ENCODE measurements at places on chromosomes 4 and X.
A peak's percentile ranks its signal among the peaks of the same experiment; 100 is the strongest.

- DNase-seq: no peak
- H3K36me3 ChIP-seq: no peaks in the 10 kb centered on the region
- no peaks in the 10 kb centered on the region for H3K27me3 ChIP-seq
- no peaks in the 10 kb centered on the region for H3K4me1 ChIP-seq
- H3K27ac ChIP-seq: no peak overlapping the region
Measured at GRCh38 chr4:26943391-26943790, 82.8 kb downstream of the STIM2 start.

DNA sequence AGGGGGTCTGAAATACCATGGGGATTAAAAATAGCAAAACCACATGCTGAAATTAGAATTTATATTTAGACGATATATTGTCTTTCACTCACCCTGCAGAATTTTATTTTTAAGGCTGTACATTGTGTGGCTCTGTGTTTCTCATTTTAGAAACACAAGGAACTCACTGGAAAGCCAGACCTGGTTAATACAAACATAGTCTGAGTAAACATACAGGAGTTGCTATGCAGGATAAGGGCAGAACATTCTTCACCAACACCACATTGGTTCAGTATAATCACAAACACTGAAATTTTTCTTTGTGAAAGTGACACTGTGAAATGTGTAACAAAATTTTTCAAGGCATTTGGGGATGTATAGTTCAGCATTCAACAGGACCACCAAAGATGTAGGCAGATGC lies 115.5 kb downstream of the ARX start:
- no peaks in the 10 kb centered on the region for H3K36me3 ChIP-seq
- no peaks in the 10 kb centered on the region for H3K27me3 ChIP-seq

DNA sequence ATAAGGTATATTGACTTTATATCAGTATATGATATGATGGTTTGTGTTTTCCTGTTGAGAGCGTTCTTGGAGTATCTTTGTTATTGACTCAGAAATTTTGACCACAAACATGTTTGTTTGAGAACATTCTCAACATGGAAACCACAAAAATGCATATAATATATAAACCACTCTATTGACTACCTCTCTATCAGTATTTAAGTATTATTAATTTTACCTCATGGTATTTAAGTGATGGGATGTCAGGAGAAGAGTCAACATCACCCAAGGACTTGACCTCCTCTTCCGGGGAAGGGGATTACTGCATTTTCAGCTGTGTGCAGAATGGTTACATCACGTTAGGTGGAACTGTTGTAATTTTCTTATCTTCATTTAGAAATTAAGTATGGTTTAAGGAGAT lies 54.3 kb upstream of the PUDP start:
- H3K36me3 ChIP-seq: no peaks in the 10 kb centered on the region
- no peaks in the 10 kb centered on the region for H3K27me3 ChIP-seq
- DNase-seq: no peak
- H3K4me3 ChIP-seq: no peak overlapping the region

DNA sequence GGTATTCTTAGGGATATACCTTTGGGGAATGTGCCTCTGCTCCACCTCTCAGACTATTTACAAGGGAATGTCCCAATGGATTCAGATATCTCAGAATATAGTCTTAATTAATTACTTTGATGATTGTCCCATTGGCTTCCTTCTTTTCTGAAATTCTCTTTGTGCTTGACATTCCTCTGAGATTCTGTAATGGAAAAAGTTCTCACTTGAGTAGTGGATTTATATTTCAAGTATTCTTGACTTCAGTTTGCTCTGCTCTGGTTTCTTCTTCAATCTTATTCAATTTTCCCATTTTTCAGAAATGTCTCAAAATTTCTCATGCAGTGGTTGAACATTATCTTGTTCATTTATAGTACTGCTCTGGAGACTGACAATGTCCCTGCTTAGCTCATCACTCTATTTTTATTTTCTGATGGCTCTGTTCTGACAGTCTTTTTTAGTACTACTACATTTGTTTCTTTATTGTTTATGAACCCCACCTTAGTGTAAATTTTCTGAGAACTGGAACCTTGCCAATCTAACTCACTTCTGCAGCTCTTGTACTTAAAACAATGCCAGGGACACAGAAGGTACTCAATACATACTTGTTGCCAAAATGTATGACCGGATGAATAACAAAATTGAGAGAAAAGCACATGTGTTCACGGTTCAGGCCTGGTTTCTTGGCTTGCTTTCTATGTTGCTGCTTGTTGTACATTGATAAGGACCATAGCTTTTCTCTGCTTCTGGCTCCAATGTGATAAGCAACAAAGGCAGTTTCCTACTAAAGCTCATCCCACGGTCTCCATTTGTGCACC lies 471.7 kb downstream of the GASK1B start:
- no peak for DNase-seq
- H3K36me3 ChIP-seq: no peaks in the 10 kb centered on the region
- no peaks in the 10 kb centered on the region for H3K27me3 ChIP-seq
- no peak overlapping the region for H3K27ac ChIP-seq
- H3K4me1 ChIP-seq: no peaks in the 10 kb centered on the region

GRCh38 chrX:83260288-83260687 lies 247.8 kb upstream of the POU3F4 start:
- DNase-seq: no peak
- no peak overlapping the region for H3K27ac ChIP-seq
- H3K4me3 ChIP-seq: no peak overlapping the region
- H3K4me1 ChIP-seq: no peaks in the 10 kb centered on the region
- H3K27me3 ChIP-seq: no peaks in the 10 kb centered on the region
- H3K36me3 ChIP-seq: no peaks in the 10 kb centered on the region

DNA sequence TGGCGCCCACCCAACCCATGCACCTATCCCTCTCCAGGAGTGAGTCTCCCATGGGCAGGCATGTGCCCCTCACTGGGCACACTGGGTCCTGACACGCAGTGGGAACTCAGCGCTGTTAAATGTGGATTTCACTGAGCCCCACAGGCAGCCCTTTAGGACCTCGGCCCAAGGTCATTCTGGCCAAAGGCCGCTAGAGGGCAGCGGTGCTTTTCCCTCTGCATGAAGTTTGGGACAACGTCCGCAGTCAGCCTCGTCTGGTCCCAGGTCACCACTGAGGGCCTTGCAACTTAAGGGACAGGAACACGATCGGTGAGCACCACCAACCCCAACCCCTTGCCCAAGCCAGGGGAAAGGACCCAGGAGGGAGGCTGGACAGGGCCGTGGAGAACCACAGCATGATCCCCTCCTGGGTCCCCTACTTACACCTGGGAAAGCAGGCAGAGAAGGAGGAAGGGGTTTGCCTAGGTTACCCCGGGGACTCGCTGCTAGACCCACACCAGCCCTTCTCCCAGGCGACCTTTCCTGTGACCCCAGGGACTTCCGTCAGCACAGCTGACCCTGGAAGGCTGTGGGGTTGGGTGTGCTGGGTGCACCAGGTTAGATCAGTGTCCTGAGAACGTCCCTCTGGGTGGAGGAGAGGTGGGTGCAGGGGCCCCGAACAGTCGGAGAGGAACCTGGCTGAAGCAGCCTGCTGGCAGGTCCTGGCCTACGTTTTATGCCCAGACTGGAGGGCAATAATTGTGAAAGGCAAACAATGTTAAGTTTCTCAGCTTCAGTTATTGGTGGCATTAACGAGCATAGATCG lies 24.0 kb downstream of the CYTL1 start:
- peak; percentile 72 for DNase-seq
- no peaks in the 10 kb centered on the region for H3K36me3 ChIP-seq
- H3K4me3 ChIP-seq: no peak overlapping the region
- no peaks in the 10 kb centered on the region for H3K4me1 ChIP-seq
- H3K27me3 ChIP-seq: no peaks in the 10 kb centered on the region

DNA sequence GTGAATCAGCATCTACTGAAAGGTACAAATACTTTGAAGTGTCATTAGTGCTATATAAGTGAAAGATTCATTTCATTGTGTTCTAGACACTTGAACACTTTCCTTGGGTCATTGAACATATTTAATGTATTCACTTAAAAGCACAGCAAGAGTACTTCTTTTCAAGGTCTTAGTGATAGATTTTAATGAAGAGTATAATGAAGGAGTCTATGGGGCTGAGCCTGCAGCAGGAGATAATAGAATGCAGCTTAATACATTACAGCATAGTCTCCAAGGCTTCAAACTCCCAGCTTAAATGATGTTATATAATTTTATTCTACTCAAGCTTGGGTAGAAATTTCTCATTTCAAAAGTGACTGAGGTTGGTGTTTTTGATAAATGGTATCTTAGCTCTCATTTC lies 66.1 kb upstream of the VEGFC start:
- no peak overlapping the region for H3K4me3 ChIP-seq
- no peaks in the 10 kb centered on the region for H3K4me1 ChIP-seq
- H3K36me3 ChIP-seq: no peaks in the 10 kb centered on the region
- H3K27me3 ChIP-seq: no peaks in the 10 kb centered on the region
- DNase-seq: no peak
- H3K27ac ChIP-seq: no peak overlapping the region

GRCh38 chr4:159366966-159367780 lies 264.3 kb downstream of the RAPGEF2 start:
- H3K4me1 ChIP-seq: no peaks in the 10 kb centered on the region
- no peak overlapping the region for H3K4me3 ChIP-seq
- no peaks in the 10 kb centered on the region for H3K27me3 ChIP-seq

GRCh38 chrX:131821945-131822622 lies 201.0 kb upstream of the STK26 start:
- H3K27ac ChIP-seq: peak overlapping the region; percentile 90
- H3K4me1 ChIP-seq: no peaks in the 10 kb centered on the region
- H3K36me3 ChIP-seq: no peaks in the 10 kb centered on the region
- DNase-seq: peak; percentile 59
- H3K27me3 ChIP-seq: no peaks in the 10 kb centered on the region

- H3K27me3 ChIP-seq: no peaks in the 10 kb centered on the region
- no peak for DNase-seq
- peaks cover 51% of the 10 kb centered on the region for H3K36me3 ChIP-seq
Measured at GRCh38 chr4:118742050-118742449, 56.9 kb downstream of the METTL14 start.

GRCh38 chr4:85780664-85781063 lies 305.7 kb downstream of the ARHGAP24 start:
- H3K36me3 ChIP-seq: no peaks in the 10 kb centered on the region
- DNase-seq: no peak
- H3K27ac ChIP-seq: no peak overlapping the region

- peaks cover 11% of the 10 kb centered on the region for H3K4me1 ChIP-seq
- H3K27me3 ChIP-seq: no peaks in the 10 kb centered on the region
- no peak for DNase-seq
Measured at GRCh38 chr4:99029018-99029735, 33.7 kb downstream of the METAP1 start.

DNA sequence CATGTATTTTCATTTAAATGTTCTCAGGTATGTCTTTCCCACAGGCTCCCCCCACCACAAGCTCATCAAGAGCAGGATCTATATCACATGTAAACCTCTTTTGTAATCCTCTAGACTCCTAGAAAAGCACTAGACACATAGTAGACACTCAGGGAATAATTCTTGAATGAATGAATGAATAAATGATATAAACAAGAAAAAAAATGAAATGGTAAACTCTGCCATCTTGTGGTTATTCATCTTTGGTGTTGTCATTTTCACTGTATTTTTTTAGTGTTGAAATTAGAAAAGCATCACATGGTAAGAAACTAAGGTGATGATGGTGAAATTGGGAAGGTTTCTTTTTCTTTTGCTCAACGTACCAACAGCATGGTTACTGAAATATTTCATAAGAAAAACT lies 34.2 kb upstream of the C1GALT1C1 start:
- no peaks in the 10 kb centered on the region for H3K27me3 ChIP-seq
- no peaks in the 10 kb centered on the region for H3K4me1 ChIP-seq
- DNase-seq: no peak

DNA sequence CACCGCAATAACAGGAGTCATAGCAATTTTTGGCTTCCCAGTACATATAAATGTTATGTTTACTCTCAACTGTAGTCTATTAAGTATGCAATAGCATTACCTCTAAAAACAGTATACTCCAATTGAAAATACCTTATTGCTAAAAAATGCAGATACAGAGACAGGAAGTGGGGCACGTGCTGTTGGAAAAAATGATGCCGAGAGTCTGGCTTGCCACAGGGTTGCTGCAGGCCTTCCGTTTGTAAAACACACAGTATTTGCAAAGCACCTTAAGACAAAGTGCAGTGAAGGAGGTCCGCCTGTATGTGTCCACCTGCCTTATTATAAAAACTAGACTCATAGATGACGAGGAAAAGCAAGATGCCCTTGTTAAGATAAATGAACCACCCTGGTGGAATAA lies 23.5 kb downstream of the CD99 start:
- H3K27me3 ChIP-seq: no peaks in the 10 kb centered on the region
- DNase-seq: no peak
- H3K4me3 ChIP-seq: no peak overlapping the region
- H3K27ac ChIP-seq: no peak overlapping the region
- H3K4me1 ChIP-seq: peaks cover 15% of the 10 kb centered on the region
- peaks cover 64% of the 10 kb centered on the region for H3K36me3 ChIP-seq

DNA sequence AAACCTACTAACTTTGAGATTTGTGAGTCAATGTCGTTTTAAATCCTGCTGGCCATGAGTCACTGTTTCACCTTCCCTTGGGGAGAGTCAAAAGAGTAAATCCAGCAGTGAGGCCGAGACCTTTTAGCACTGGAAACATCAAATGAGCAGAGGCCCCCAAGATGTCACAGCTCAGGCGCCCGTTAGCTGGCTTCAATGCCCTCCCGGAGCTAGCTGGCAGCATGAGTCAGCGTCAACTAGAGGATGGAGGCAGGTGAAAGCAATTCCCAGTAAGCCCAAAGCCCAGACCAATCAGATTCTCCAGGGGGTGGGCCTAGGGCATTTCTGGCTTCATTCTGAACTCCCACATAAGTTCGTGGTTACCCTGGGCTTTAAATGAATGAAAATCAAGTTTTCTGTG lies 170.9 kb downstream of the CLCN4 start:
- no peaks in the 10 kb centered on the region for H3K27me3 ChIP-seq
- no peaks in the 10 kb centered on the region for H3K4me1 ChIP-seq
- DNase-seq: no peak

- DNase-seq: no peak
- H3K36me3 ChIP-seq: no peaks in the 10 kb centered on the region
- no peak overlapping the region for H3K27ac ChIP-seq
- no peaks in the 10 kb centered on the region for H3K4me1 ChIP-seq
- H3K27me3 ChIP-seq: no peaks in the 10 kb centered on the region
Measured at GRCh38 chr4:181911420-181911819, 331.8 kb upstream of the TENM3 start.

- no peaks in the 10 kb centered on the region for H3K4me1 ChIP-seq
- no peak for DNase-seq
- no peak overlapping the region for H3K4me3 ChIP-seq
Measured at GRCh38 chr4:183848805-183849204, 56.3 kb upstream of the STOX2 start.

DNA sequence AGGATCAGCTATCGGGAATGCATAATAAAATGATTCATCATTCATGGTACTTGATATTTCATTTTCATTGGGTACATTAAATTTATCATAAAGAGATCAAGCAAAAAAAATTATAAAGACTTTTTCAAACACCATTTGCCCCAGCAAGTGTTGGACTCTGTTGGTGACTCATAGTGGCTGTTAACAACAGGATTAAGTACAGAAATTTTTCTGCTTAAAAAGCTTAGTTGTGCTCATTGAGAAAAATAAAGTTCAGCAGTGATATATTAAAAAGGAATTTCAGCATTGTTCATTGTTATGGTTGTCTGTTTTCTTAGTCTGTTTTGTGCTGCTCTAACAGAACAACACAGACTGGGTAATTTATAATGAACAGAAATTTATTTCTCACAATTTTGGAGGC lies 86.2 kb upstream of the PCDH10 start:
- DNase-seq: no peak
- no peaks in the 10 kb centered on the region for H3K27me3 ChIP-seq
- no peaks in the 10 kb centered on the region for H3K36me3 ChIP-seq
- no peaks in the 10 kb centered on the region for H3K4me1 ChIP-seq
- H3K4me3 ChIP-seq: no peak overlapping the region
- H3K27ac ChIP-seq: no peak overlapping the region

- no peaks in the 10 kb centered on the region for H3K4me1 ChIP-seq
- H3K36me3 ChIP-seq: no peaks in the 10 kb centered on the region
- H3K27me3 ChIP-seq: no peaks in the 10 kb centered on the region
Measured at GRCh38 chrX:16897445-16897844, 27.3 kb upstream of the RBBP7 start.

Measured in psoas muscle (tissue), 8 donors.